ENCODE measurements at places on chromosomes 2 and 18. TPM values are rescaled to one million over a fixed set of nuclear protein-coding genes. Genes with fewer than 3 reads are reported as not detected.

GRCh38 chr2:69917852-69918251 lies 2.9 kb downstream of the MXD1 start:
- H3K4me3 ChIP-seq = no peak overlapping the region
- H3K27ac ChIP-seq = no peak overlapping the region
- no peak for DNase-seq

DNA sequence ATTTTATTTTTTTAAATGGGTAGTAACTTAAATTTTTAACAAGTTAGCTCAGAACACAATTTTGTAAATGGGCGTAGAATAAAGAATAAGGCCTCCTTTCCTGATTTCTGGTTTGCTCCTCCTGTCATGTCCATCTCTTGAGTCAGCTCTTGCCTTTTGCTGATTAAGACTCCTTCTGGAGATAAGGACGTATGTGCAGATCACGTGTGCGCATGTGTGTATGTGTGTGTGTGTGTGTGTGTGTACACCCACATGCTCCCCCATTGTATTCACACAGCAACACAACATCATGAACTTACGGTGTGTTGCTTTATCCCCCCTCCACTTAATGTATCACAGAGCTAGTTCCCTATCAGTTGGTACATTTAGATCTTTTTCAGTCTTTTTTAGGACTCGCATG lies 182.9 kb downstream of the PRKCE start:
- no peaks in the 10 kb centered on the region for H3K36me3 ChIP-seq
- DNase-seq = no peak
- H3K27ac ChIP-seq = no peak overlapping the region

DNA sequence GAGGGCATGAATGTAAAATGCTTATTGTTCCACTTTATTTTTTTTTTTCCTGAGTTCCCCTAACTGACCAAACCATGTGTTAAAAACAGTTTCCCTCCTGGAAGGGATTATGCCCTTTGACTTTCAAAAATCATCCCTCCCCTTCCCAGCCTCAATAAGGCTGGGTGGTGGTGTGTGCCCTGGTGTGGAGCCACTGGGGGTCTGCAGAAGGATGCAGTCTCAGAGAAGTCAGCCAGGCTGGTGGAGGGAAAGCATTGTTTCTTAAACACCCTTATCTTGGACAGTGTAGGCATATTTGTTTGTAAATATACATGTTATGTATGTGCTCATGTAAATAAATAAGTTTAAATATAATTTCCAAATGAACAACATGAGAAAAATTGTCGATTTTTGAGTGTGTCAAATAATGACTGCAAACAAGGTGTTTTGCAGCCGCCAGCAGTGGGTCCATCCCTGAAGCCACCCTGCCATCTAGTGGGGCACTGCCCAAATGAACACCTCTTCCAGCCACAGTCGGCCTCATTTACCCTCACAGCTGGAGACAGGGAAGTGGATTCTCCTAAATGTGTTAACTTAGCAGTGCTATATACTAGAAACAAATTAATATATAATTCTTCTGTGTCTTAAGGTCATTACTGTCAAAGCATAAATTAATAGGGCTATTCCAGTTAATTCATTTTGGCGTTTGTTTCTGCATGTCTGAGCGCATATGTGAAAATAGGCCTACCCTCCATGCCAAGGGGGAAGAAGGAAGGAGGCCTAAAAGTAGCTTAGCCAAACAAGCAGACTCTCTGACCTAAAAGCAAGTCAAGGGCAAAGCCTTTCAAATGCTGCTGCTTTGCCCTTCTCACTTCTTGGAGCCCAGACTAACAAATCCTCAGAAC lies 209.6 kb upstream of the PIK3C3 start:
- H3K36me3 ChIP-seq = no peaks in the 10 kb centered on the region
- H3K27me3 ChIP-seq = no peaks in the 10 kb centered on the region
- no peak overlapping the region for H3K27ac ChIP-seq
- no peaks in the 10 kb centered on the region for H3K4me1 ChIP-seq
- DNase-seq = no peak

The KCTD1 gene
- 4.6 TPM for total RNA-seq

GRCh38 chr2:191174442-191174841 lies 23.6 kb upstream of the STAT4 start:
- no peak overlapping the region for H3K27ac ChIP-seq
- no peaks in the 10 kb centered on the region for H3K4me1 ChIP-seq
- H3K4me3 ChIP-seq = no peak overlapping the region
- H3K27me3 ChIP-seq = no peaks in the 10 kb centered on the region
- DNase-seq = no peak

GRCh38 chr2:61952288-61952687 lies 46.8 kb downstream of the COMMD1 start:
- H3K36me3 ChIP-seq = no peaks in the 10 kb centered on the region
- no peaks in the 10 kb centered on the region for H3K27me3 ChIP-seq
- no peaks in the 10 kb centered on the region for H3K4me1 ChIP-seq
- no peak for DNase-seq
- no peak overlapping the region for H3K27ac ChIP-seq
- H3K4me3 ChIP-seq = no peak overlapping the region

GRCh38 chr2:40321016-40321623 lies 130.8 kb downstream of the SLC8A1 start:
- no peak overlapping the region for H3K27ac ChIP-seq
- no peaks in the 10 kb centered on the region for H3K4me1 ChIP-seq
- no peak for DNase-seq
- H3K27me3 ChIP-seq = no peaks in the 10 kb centered on the region
- H3K4me3 ChIP-seq = no peak overlapping the region
- H3K36me3 ChIP-seq = no peaks in the 10 kb centered on the region

- DNase-seq = no peak
- no peak overlapping the region for H3K4me3 ChIP-seq
- no peaks in the 10 kb centered on the region for H3K4me1 ChIP-seq
- no peaks in the 10 kb centered on the region for H3K27me3 ChIP-seq
- H3K36me3 ChIP-seq = no peaks in the 10 kb centered on the region
Observed at GRCh38 chr2:50347358-50348044, 684.4 kb downstream of the NRXN1 start.

DNA sequence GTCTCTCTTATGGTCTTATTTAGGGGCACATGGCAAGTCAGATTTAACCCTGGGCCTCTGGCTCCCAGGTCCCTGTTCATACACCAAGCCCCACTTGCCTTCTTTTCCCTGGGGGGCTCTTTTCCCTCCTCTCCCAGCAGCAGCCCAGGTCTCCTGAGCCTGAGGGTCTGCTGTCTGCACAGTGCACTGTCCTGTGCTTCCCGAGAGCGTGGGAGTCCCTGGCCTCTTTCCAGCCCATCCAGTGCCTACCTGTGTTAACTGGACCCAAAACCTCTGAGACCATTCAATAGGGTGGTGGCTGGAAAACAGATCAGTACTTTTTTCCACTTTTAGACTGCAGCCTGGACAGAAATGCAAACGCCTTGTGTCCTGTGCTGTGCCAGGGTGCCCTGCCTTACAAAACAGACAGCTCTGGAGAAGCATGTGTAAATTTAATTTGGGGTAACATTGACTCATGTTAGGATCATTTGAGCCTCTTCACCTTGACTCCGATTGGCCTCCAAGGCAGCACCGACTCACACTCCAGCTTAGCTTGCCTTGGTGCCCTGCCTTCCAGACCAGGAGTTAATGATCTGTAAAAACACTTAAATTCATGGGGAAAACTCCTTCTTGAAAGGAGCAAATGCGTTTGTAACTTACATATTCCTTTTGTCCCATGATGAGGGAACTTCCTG lies 34.3 kb downstream of the TWIST2 start:
- H3K27ac ChIP-seq = no peak overlapping the region
- DNase-seq = no peak
- no peak overlapping the region for H3K4me3 ChIP-seq
- no peaks in the 10 kb centered on the region for H3K27me3 ChIP-seq

DNA sequence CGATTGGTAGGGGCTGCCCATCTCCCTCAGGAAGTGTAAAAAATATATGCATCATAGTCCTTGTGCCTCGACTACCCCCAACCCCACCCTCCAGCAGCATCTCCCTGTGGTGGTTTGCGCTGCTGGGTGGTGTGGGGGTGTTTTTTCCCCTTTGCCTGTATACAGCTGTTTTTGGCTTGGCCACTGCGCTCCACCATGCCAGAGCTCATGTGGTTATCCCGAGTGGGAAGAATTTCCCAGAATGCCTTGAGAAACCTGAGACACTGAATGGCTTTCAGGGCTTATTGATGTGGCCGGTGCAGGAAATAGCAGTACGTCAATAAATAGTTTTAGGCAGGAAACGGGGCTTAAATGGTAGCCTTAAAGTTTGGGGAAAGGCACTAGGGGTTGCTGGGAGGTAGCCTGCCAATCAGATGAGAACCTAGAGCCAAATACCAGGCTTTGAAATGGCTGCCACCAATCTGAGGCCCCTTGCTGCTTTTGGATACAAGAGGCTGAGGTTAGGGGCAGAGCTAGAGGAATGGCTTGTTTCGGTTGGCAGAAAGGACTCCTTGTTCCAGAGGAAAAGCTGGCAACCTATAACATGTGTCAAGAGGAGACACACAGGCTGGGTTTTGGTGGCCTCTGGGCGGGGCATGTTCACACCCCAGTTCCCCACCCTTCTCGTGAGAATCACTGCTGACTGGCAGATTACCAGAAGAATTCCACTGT lies 144.1 kb downstream of the SMAD7 start:
- no peaks in the 10 kb centered on the region for H3K36me3 ChIP-seq
- H3K4me3 ChIP-seq = no peak overlapping the region
- DNase-seq = peak; percentile 61
- no peak overlapping the region for H3K27ac ChIP-seq
- no peaks in the 10 kb centered on the region for H3K27me3 ChIP-seq
- peaks cover 23% of the 10 kb centered on the region for H3K4me1 ChIP-seq

DNA sequence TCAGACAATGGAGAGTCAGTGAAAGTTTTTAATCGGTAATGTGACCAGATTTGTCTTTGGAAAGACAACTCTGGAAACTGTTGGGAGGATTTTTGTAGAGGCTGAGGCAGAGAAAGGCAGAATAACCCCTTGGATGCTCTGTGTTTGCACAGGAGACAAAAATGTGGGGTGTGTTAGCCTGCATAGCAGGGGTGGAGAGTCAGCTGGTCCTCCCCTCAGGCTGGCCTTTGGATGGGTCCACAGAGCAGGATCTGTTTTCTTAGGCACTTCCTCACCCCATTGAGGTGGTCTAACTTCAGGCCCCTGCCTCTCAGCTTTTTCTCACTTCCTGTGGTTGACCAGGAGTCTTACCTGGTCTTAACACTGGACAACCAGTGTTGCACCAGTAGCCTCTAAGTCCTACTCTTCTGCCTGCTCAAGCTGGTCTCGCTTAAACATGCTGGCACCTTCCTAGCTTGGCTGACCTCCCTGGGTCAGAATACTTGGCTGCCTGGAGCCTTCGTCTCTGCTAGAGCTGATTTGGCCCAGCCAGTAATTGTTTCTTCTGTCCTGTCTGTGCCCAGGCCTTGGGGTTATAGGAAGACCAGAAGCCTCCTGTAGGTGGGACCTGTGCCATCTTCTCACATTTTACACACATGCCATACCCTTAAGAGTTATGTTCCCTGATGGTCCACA lies 259.8 kb upstream of the RASGRP3 start:
- H3K4me1 ChIP-seq = no peaks in the 10 kb centered on the region
- no peaks in the 10 kb centered on the region for H3K27me3 ChIP-seq
- no peaks in the 10 kb centered on the region for H3K36me3 ChIP-seq
- DNase-seq = no peak

DNA sequence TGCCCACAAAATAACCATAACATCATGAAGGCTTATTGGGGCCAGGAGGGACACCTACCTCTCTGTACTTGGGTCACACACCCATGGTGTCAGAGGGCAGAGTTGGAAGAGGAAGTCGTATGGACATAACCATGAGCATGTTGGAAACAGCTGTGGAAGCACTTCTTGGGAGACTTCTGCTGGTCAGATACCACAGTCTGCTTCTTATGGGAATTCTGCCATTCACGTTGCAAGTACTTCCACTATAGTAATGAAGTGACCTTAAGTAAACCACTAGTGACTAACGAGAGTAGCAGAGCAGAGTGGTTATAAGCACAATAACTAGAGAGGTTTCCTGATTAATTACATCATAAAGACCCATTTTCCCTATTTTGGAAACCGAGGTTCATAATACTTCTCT lies 61.1 kb upstream of the TFPI start:
- no peaks in the 10 kb centered on the region for H3K36me3 ChIP-seq
- no peaks in the 10 kb centered on the region for H3K27me3 ChIP-seq
- no peak overlapping the region for H3K4me3 ChIP-seq
- H3K4me1 ChIP-seq = no peaks in the 10 kb centered on the region
- DNase-seq = no peak

GRCh38 chr2:13193900-13194299 lies 477.2 kb downstream of the TRIB2 start:
- no peak for DNase-seq
- H3K4me3 ChIP-seq = no peak overlapping the region
- no peaks in the 10 kb centered on the region for H3K4me1 ChIP-seq
- no peaks in the 10 kb centered on the region for H3K36me3 ChIP-seq

GRCh38 chr2:102138331-102138730 lies 4.2 kb upstream of the IL1R1 start:
- peaks cover 5% of the 10 kb centered on the region for H3K4me1 ChIP-seq
- H3K27ac ChIP-seq = no peak overlapping the region
- no peaks in the 10 kb centered on the region for H3K27me3 ChIP-seq
- no peak overlapping the region for H3K4me3 ChIP-seq
- no peak for DNase-seq
- H3K36me3 ChIP-seq = no peaks in the 10 kb centered on the region

- no peak overlapping the region for H3K4me3 ChIP-seq
- H3K27me3 ChIP-seq = no peaks in the 10 kb centered on the region
- no peaks in the 10 kb centered on the region for H3K36me3 ChIP-seq
- no peak overlapping the region for H3K27ac ChIP-seq
Observed at GRCh38 chr18:46531482-46531881, 125.5 kb downstream of the LOXHD1 start.

The BCL2L11 gene
- total RNA-seq = 62.4 TPM

DNA sequence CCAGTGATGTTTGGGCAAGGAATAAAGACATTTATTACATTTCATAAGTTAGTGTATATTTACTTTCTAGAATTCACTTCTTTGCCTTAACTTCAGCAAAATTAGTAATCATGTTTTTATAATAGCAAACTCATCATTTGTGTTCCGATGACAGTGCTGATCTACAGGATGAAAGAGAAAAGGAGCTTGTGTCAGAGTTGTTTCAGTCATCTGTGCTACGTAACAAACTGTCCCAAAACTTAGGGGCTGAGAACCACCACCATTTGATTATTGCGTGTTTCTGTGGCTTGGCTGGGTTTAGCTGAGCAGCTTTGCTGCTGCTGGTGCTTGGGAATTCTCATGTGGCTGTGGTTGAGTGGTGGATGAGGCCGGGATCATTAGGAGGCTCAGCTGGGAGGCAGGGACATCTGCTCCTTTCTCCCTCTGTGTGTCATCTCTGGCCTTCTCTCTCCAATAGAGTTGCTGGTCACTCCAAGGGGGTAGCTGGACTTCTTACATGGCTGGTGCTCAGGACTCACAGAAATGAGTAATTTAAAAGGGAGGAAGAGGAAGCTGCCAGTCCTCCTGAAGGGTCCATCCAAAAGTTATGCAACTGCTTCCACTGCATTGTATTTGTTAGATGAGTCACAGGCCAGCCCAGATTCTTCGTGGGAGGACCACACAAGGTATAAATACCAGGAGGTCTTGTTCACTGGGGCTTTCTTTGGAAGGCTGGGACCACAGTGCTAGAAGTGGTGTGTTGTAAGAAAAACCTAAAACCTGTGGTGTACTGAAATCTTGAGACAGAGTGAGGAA lies 43.4 kb upstream of the HAAO start:
- H3K4me3 ChIP-seq = no peak overlapping the region
- no peaks in the 10 kb centered on the region for H3K4me1 ChIP-seq
- no peak for DNase-seq
- H3K27me3 ChIP-seq = no peaks in the 10 kb centered on the region
- H3K36me3 ChIP-seq = no peaks in the 10 kb centered on the region

The RPRM gene
- total RNA-seq = 0.76 TPM

Measured in naive thymus-derived CD4-positive, alpha-beta T cell (primary cell).